ENCODE measurements at places on chromosomes 12 and 14. TPM values are rescaled to one million over a fixed set of nuclear protein-coding genes. Genes with fewer than 3 reads are reported as not detected.

DNA sequence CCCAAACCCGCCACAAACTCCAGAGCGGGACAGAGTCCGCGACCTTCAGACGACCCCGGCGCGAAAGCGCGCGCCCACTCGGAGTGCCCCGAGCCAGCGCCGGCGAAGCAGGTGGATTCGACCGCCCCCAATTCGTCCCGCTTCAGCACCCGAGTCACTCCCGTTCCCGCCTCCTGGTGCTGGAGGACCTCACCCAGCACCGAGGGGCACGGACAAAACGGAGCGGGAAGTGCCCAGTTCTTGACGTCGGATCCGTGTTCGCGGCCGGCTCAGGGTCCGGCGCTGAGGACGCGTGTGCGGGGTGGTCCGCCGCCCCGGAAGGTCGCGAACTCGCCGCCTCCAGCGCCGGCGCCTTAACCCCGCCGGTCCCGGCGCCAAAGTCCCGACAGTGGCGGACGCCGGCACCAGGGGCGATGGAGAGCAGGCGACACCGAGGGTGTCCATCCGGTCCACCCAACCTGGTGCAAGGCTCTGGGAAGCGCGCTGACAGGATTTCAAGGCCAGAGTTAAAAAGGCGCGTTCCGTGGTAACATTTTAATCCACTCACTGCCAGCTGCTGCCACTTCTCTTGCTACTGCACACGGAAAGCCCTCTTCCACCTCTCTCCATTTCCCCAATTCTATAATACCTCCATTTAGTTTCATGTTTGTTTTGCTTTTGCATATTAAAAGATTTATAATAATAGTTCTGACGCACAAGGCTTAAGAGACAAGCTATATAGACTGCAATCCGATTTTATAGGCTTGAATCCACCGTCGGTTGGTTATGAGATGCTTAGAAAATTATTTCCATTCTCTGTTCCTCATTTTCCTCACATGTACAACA lies 240.0 kb upstream of the CPNE8 start:
- DNase-seq, result no peak

- DNase-seq, result no peak
Observed at GRCh38 chr12:90924406-90924805, 30.6 kb downstream of the CCER1 start.

DNA sequence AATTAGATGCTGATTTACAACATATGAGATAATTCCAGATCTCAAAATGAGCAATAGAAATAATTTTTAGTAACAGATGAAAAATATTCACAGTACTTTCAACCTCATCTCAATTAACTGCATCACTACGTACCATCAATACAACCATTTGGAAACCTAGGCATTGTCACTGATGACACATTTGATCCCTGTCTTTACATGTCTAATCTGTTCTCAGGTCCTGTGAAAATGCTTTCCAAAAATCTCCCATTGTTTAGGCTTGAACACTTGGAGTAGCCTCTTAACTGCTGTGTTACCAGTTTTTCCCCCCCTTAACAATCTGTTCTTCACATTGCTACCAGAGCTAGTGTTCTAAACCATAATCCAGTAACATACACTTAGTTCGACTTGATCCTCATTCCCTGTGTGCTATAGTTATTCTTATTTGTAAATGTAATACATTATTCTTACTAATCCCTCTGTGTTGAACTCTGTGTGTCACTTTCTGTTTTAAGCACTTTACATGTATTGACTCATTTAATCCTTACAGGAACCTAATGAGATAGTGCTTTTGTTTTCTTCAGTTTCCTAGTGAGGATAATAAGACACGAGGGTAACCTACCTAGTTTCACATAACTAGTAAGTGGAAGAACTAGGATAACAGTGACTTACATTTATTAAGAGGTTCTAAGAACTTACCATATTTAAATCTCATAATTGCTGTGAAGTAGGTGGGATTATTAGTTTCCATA lies 41.7 kb downstream of the LARP4 start:
- no peak for DNase-seq

GRCh38 chr12:89707703-89708564 lies 704 bp downstream of the ATP2B1 start:
- peak; percentile 63 for DNase-seq

DNA sequence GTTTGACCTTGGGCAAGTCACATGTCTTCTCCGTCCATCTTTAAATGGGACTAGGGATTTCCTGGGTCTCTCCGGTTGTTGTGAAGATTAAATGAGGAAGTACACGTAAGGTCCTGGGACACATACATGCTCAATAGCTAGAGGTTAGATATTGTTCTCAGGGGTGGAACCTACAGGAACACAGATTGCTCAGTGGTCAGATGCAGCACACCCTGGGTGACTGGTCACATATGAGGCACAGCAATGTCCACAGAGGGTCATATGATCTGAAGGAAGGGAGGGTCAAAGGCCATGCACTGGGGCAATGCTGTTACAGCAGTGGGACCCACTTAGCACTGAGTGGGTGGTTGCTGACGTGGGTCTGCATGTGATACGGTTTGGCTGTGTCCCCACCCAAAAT lies 11.4 kb upstream of the SLC8B1 start:
- no peak for DNase-seq

DNA sequence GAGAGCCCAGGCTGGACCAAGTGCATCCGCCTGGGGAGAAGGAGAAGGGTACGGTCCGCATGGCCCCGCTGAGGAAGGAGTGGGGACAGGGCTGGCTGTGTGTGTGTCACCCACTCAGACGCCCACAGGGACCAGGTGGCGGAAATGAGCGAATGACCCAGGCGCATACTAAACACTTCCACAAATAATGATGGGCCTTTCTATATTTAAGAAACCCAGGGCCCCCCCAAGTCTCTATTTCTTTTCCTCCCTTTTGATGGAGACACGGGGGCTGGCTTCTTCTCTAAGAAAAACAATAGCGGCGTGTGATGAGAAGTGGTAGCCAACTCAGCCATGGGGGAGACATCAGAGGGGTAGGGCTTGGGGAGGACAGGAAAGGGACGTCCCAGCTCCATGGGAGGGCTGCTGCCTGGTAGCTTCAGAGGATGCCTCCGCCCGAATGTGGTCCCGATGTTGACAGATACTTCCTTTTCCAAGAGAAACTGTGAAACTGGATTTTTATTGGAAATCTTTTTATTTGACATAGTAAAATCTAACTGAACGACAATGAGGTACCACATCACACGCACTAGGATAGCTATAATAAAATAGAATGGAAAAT lies 6.3 kb upstream of the MAP1LC3B2 start:
- DNase-seq, result no peak

DNA sequence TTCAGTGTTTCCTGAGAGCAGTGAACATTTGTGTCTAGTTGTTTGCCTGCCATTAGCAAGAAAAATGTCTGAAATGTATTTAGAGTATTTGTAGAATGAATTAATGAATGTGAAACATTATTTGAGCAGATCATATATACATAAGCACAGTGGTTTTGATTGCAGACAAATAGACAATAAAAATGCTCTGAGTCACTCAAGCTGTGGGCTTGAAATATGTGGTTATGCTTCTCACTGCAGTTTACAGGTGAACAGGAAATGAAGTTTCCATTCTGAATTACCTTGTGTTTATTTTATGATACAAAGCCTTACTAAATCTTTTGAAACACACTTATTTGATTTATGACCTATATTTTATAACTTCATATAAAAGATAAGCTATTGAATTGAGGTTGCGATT lies 827.7 kb downstream of the TMTC2 start:
- no peak for DNase-seq

DNA sequence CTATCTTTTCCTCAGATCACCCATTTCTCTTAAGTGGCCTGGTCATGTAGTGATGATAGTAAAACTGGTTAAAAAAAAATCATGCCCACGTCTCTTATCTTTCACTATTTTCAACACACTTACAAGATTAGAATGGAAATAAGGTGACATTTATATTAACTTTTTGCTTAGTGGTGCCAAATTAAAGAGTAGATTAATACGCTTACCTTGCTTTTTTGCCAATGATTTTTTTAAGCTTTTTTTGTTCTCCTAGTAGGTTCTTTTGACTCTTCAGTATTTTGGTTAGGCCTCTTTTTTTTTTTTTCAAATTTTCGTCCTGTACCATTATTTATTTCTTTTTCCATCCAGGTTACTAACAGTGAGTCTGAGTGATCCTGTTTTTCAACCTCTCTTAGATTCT lies 147.9 kb downstream of the PTCSC3 start:
- no peak for DNase-seq

Gene CCDC197
- total RNA-seq, result not detected

Gene OR6C6
- total RNA-seq, result not detected

Gene HSPB8
- total RNA-seq, result not detected
